ENCODE measurements at places on chromosomes 4 and X. TPM values are rescaled to one million over a fixed set of nuclear protein-coding genes. Genes with fewer than 3 reads are reported as not detected.

DNA sequence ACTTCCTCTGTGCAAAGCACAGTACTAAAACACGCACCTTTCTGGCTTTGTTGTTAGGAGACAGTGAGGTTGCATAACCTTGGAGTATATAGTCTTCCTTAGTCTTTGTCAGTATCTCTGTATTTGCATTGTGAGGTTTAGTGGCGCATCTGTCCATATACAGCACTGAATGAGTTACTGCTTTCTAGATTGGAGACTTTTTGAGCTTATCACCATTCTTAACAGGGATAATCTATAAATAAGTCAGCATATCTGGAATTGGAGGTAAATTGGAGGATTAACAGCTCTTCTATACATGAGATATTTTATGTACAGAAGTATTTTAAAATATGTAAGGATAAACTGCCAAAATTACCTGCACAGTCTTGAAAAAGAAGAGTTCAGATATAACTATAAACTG, 4.3 kb downstream of the FHDC1 start:
- DNase-seq = no peak

The GPM6B gene
- total RNA-seq = not detected

- DNase-seq = no peak
Observed at GRCh38 chrX:43860646-43861370, 21.4 kb downstream of the MAOB start.

DNA sequence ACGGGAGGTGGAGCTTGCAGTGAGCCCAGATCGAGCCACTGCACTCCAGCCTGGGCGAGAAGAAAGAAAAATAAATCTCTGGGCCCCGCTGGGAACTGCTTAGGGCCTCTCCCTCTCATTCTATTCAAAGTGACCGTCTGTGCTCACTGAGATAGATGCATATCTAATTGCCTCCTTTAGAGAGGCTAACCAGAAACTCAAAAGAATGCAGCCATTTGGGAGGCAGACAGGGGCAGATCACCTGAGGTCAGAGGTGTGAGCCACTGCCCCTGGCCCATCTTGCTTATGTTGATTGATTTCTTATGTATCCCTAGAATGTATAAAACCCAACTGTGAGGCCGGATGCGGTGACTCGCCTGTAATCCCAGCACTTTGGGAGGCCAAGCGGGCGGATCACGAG, 6.2 kb upstream of the CSF2RA start:
- DNase-seq = no peak

- DNase-seq = no peak
Observed at GRCh38 chrX:20224814-20225487, 41.8 kb downstream of the RPS6KA3 start.

The GAB3 gene
- total RNA-seq = 26.6 TPM

The CSN1S1 gene
- not detected for total RNA-seq

The SORCS2 gene
- total RNA-seq = 0.06 TPM

GRCh38 chrX:34382416-34382815, 250.3 kb upstream of the FAM47A start:
- no peak for DNase-seq

The NPNT gene
- total RNA-seq = not detected

GRCh38 chr4:1615786-1616556, 68.1 kb downstream of the FAM53A start:
- no peak for DNase-seq

All from activated CD8-positive, alpha-beta memory T cell treated with anti-CD3 and anti-CD28 coated beads, Interleukin-2, amount 10 ng/mL, durations not matched to agents 7 days and 5 days (primary cell).